ENCODE measurements at places on chromosomes 12 and 14. TPM values are rescaled to one million over a fixed set of nuclear protein-coding genes. Genes with fewer than 3 reads are reported as not detected.

The SYNDIG1L gene
- total RNA-seq: not detected

The MPHOSPH9 gene
- 75.1 TPM for total RNA-seq

DNA sequence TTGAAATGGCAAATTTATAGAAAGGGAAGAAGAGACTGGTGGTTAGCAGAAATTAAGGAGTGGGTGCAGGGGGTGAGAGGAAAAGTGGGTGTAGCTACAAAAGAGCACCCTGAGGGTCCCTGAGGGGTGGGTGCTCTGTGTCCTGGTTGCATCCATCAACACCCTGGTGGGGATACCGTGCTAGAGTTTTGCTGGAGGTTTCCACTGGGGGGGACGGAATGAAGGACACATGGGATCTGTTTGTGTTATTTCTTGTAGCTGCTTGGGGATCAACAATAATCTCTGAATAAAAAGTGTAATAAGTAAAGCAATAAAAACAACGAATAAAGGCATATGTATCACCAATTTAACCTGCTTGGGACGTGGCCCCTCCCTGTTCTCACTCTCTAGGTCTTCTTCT is 175.3 kb downstream of the KIF26A start:
- DNase-seq: no peak

DNA sequence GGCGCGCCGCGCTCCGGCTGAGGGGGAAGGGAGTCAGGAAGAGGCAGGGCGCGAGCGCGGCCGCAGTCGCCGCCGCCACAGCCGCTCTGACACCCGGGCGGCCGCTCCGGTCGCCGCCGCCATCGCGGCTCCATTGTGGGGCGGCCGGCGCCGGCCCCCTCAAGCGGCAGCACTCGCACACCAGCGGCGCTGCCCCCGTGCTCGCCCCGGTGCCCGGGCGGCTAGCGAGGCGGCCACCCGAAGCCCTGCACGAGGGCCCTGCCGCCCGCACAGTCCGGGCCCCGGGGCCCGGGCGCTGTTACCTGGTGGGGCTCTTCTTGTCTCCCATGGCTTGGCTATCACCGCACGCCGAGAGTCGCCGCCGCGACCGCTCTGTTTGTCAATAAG is 202 bp downstream of the YAF2 start:
- no peak for DNase-seq

The LYZ gene
- 0.07 TPM for total RNA-seq

DNA sequence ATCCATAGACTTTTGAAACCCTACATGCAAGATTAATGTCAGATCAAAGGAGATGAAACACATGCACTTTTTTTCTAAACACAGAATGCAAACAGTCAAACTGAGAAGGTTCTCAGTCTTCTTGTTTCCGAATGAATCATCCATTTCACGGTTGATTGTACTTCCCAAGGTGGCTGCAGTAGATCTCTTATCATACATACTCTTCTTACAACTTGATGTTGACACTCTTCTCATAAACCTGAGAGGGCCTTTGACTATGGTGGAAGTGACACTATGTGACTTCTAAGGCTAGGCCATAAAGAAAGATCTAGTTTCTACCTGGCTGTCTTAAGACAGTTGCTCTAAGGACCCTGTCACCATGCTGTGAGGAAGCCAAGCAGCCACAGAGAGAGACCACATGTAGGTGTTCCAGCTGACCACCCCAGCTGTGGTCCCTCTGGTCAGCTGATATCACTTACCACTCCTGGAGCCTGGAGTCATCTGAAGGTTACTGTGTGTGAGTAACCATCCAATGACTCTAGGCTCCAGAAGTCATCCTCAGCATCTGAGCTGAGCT is 67.2 kb upstream of the HMGA2 start:
- no peak for DNase-seq

GRCh38 chr12:66803930-66804329 is 125.1 kb upstream of the GRIP1 start:
- no peak for DNase-seq

- DNase-seq: peak; percentile 14
Observed at GRCh38 chr12:113097716-113098440, 37.7 kb downstream of the RASAL1 start.
